A549 treated with CORT108297 at 1 μM for 4 hours (cell line): ENCODE measurements at places on chromosomes 2 and 18. TPM values are rescaled to one million over a fixed set of nuclear protein-coding genes. Genes with fewer than 3 reads are reported as not detected.

The ABCG8 gene
- not detected in 5 replicates for total RNA-seq

The MAPK4 gene
- total RNA-seq, result 0.08 to 0.11 TPM (median 0.09 TPM) in 5 replicates

The ARHGAP28 gene
- 0.07 to 0.13 TPM (median 0.12 TPM) in 3 of 5 replicates, not detected in the others for total RNA-seq

The CGREF1 gene
- 7.2 to 8.5 TPM (median 7.7 TPM) in 5 replicates for total RNA-seq

The PCBP1 gene
- 398 to 441 TPM (median 431 TPM) in 5 replicates for total RNA-seq

The SDC1 gene
- 153 to 217 TPM (median 189 TPM) in 5 replicates for total RNA-seq

The ELMOD3 gene
- 10.8 to 14.5 TPM (median 12.7 TPM) in 5 replicates for total RNA-seq

The DDX18 gene
- 66.7 to 80.9 TPM (median 69.5 TPM) in 5 replicates for total RNA-seq

The FAM161A gene
- total RNA-seq, result 5.3 to 8.2 TPM (median 7.3 TPM) in 5 replicates

The MSH6 gene
- 76.0 to 91.7 TPM (median 89.8 TPM) in 5 replicates for total RNA-seq

The RAB6D gene
- 0.03 to 0.07 TPM in 2 of 5 replicates, not detected in the others for total RNA-seq
